AG04450 (cell line): ENCODE measurements at places on chromosomes 12 and 14.

DNA sequence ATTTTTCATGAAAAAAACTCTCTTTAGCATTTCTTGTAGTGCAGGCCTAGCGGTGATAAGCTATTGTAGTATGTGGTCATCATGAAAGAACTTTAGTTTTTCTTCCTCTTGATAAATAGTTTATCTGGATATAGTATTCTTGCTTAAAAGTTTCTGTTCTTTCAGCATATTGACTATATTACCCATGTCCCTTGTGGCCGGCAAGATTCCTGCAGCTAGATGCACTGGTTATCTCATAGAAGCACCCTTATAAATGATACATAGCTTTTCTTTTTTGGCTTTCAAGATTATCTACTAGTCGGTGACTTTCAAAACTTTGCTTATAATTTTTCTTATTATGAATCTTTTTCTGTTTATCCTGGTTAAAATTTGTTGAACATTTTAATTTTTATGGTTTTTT, 234.8 kb downstream of the ALG10 start:
- no peak for DNase-seq

DNA sequence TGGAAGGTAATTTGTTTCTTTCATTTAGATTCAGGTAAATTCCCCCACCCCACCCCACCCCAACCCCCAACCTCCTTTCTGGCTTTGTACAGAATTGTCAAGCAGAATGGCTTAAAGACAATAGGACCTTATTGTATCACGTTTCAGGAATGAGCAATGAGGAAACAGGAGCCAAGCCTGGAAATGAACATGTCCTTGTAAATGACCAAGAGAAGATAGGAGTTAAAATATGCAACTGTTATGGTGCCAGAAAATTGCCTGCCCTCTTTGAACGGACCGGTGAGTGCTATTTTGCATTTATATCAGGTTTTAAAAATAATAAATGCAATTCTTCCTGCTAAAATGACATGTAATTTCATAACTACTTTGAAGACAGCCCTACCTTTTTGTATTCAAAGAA, 141.6 kb upstream of the PELI2 start:
- no peak for DNase-seq

DNA sequence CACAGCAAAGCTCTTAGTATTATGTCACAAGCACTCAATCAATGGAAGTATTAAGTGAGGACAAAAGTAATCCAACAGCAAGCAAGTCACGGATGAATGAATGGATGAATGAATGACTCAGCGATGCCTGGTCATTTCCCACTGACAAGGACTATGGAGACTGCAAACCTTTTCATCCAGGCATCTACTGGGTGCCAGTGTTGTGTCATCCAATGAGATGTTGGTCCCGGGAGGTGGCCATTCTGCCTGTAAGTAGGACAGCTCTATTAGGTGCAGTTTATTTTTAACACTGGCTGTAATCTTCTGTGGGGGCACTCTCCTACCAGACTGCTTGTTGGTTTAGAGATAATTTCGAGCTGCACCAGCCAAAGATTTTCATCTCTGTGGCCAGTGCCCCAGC, 39.4 kb downstream of the STAB2 start:
- no peak for DNase-seq

GRCh38 chr12:43676183-43676813, 82.3 kb downstream of the PUS7L start:
- DNase-seq: no peak

DNA sequence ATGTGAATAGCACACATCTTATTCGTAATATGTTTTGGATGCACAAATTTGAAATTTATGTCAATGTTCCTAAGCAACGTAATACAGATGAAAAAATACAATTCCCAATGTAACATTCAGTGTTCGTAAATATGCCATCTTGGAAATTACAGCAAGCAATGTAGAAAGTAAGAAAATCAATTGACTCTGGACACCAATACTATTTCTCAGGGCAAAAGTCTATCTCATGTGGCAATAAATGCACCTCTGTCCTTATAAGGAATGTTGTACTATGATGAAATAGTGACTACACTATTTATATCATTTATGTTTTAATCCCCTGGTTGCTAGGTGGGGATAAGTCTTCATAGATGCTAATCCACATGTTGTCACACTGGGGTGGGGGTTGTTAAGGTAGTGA, 251.2 kb downstream of the GXYLT1 start:
- DNase-seq: no peak

DNA sequence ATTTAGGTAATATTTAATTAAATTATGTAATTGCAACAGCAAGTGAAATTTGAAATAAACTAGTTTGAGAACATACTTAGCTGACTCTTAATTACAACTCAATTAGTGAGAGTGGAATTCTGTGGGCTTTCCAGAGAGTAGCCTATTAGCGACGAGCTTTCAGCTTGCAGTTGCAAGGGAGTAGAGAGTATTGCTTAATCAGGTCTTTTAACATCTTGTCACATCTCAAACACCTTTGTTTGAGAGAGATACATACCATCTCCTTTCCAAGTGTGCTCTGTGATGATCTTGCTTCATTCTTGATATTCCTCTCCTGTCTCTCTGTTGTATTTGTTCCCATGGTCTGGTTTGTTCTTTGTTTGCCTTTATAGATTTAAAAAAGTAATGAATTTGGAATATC, 7.7 kb downstream of the PPP4R4 start:
- DNase-seq: no peak

DNA sequence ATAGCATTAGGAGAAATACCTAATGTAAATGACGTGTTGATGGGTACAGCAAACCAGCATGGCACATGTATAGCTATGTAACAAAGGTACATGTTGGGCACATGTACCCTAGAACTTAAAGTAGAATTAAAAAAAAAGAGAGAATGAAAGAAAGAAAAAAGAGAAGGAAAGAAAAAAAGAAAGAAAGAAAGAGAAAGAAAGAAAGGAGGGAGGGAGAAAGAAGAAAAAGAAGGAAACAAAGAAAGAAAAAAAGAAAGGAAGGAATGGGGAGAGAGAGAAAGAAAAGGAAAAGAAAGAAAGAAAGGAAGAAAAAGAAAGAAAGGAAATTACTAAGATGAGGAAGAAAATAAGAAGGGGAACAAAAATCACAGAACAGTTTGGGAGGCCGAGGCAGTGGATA, 925.5 kb downstream of the LRFN5 start:
- DNase-seq: no peak

GRCh38 chr14:105026033-105026785, 5.3 kb upstream of the CDCA4 start:
- DNase-seq: no peak

GRCh38 chr12:104426926-104427546, 29.7 kb upstream of the CHST11 start:
- DNase-seq: peak; percentile 24

DNA sequence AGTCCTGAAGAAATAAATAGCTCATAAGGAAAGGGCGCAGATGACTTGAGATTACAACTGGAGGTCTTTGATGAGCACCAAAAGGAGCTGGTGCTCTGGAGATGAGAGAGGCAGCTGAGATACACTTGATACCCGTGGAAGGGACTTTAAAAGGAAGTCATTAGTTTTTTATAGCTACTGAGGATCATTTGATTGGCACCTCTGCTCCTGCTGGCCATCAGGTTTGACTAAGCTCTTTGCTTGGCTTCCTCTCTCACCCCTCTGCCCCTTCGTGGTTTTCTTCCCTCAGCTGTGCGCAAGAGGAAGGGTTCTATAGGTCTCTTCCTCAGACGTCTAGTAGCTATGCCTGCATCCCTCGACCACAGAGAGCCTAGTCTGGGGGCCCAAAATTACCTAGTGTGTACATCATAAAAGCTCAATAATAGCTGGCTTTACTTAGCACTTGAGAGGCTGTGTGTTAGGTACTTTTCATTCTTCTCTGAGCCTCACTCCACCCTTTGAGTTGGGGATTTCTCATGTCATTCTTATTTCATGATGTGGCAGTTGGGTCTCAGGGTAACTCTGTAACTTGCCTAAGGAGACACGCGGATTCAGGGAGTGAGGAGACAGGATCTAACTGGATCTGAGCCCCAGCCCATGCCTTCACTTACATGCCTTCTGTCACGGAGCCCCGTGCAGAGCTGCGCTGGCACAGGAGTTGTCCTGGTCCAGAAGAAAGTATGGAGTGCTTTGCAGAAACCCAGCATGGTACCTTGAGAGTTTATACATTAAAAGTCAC, 68.4 kb upstream of the ASPG start:
- DNase-seq: no peak

- no peak for DNase-seq
Measured at GRCh38 chr12:124625867-124626675, 58.7 kb upstream of the NCOR2 start.

DNA sequence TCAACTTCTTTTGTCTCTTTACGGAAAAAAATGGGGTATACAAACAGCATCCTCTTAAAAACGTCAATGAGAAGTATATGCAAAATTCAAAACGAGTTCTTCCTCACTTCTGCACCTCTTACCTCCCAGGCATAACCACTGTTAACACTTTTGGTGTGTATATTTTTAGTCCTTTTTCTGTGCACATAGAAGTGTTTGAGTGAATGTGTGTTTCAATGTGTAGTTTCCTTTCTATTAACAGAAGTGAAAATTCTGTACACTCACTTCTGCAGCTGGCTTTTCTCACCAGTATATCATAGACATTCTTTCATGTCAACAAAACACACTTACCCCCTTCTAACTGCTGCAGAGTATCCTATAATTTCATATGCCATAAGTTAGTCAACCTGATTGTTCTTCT, 5.4 kb downstream of the UBR7 start:
- DNase-seq: no peak

DNA sequence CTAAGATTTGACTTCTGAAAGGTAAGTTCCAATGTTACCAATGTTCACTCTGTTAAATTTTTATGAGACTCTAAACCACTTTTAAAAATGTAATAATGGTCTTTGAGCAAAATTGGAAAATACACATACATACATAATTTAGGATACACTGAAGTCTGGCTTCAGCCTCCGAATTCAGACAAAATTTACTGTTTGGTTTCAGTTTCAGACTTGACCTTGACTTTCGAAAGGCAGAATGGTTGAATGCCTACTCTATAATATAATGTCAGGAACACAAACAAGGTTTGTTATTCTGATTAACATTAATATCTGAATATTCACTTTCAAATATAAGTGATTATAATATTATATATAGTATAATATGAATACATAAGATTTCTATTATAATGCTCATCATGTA, 74.1 kb upstream of the KRAS start:
- DNase-seq: no peak

GRCh38 chr12:8065991-8066594, at the start of gene C3AR1:
Gene C3AR1 (minus strand): TSS chr12:8066359. CDS start chr12:8060185, 6,174 bp downstream.
- no peak for DNase-seq

GRCh38 chr14:95146079-95146771, 11.1 kb downstream of the DICER1 start:
- no peak for DNase-seq

- DNase-seq: no peak
Measured at GRCh38 chr14:53500191-53500590, 347.1 kb upstream of the DDHD1 start.

DNA sequence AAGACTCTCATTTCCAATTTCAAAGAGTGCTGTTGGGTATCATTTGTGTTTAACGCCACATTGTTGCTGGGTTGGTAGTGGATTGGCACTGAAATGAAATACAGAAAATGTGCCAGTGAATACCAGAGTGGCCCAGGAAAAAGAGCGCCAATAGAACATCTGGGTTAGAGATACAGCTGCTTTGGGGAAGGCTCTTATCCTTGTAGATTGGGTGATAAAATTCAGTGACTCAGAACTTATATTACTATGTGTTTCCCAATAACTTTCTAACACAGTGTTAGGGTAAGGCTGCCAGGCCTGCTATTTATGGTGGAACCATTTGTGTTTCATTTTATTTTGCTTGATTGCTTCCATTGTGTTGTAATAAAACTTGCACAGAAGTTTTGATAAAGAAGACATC, 168.2 kb upstream of the SSTR1 start:
- DNase-seq: no peak

GRCh38 chr12:77229640-77230442, 164.5 kb upstream of the E2F7 start:
- DNase-seq: no peak

DNA sequence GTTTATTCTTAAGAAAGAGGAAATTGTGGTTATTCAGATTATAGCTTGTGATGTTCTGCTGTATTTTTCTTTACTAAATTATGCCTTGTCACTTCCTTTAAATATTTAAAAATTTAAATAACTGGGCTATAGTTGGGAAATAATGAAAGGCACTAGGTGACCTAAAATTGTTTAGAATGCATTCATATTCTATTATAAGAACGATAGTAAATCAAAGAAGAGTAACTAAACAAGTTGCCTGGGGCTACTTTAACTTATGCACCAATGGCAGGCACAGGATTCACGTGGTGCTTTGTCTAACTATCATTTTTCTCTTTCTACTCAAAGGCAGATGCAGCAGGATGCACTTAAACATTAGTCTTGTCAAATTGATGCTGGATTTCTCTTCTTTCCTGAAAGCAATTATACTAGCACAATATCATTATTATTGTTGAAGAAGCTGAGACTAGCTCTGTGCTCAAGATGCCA, 190.7 kb upstream of the PPFIA2 start:
- no peak for DNase-seq

DNA sequence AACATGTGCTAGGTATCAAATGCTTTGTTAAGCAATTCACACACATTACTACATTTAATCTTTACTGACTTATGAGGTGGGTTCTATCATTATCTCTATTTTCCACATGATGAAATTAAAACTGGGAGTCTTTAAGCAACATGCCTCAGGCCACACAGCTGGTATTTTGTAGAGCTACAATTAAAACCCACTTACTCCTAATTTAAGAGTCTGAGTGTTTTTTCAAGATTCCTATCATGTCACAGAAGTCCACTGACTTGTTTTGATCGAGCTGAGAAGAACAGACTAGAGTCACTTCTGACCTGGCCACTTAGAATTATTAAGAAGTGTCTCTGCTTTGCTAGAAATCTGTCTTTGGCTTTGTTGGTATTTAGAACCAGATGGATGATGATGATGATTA, 670.7 kb downstream of the NRXN3 start:
- DNase-seq: no peak

- no peak for DNase-seq
Measured at GRCh38 chr12:120625557-120626419, 14.6 kb upstream of the CABP1 start.

DNA sequence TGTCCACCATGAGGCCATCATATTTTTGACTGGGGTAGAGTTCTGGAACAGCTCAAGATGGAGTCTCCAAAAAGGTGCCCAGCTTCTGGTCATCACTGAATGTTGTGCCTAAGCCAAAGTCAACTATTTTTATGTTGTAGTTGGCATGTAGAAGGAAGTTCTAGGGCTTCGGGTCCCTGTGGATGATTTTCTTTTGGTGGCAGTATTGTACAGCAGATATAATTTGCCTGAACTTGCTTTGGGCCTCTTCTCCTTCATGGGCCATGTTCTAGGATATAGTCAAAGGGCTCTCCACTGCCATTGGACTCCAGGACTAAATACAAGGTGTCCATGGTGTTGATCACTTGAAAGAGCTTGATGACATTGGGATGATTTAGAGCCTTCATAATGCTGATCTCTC, 143.6 kb downstream of the SLC38A4 start:
- no peak for DNase-seq

GRCh38 chr14:102775855-102776760, 1.1 kb upstream of the TRAF3 start:
- DNase-seq: no peak

DNA sequence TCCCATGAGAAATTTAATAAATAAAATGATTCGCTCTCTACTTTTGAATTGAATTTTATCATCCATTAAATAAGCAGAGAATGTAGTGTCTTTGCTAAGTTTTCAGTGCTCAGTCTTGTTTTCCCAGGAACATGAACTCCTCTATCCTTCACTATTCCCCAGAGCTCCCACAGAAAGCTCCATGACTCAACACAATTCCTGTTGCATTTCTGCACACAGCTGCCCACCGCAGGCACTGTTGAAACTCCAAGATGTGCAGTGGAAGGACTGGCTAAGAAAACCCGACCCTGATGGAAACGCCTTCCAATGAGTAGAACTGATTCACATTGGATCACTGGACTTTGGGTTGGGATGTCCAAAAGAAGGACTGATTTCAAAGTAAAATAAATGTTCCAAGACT, 202.4 kb upstream of the AMIGO2 start:
- no peak for DNase-seq
